Activated CD4-positive, alpha-beta memory T cell treated with anti-CD3 and anti-CD28 coated beads for 36 hours (primary cell): ENCODE measurements at places on chromosomes 4 and X.

GRCh38 chr4:184860018-184860779 is 34.4 kb upstream of the ACSL1 start:
- no peak for DNase-seq

- DNase-seq = no peak
These were observed 32.2 kb downstream of the IL21 start for GRCh38 chr4:122588453-122589238.

- DNase-seq = no peak
These were observed 472.1 kb downstream of the NLGN4X start for GRCh38 chrX:5756616-5757015.

- DNase-seq = peak; percentile 37
These were observed 25.1 kb upstream of the PRDM8 start for GRCh38 chr4:80172203-80172602.

DNA sequence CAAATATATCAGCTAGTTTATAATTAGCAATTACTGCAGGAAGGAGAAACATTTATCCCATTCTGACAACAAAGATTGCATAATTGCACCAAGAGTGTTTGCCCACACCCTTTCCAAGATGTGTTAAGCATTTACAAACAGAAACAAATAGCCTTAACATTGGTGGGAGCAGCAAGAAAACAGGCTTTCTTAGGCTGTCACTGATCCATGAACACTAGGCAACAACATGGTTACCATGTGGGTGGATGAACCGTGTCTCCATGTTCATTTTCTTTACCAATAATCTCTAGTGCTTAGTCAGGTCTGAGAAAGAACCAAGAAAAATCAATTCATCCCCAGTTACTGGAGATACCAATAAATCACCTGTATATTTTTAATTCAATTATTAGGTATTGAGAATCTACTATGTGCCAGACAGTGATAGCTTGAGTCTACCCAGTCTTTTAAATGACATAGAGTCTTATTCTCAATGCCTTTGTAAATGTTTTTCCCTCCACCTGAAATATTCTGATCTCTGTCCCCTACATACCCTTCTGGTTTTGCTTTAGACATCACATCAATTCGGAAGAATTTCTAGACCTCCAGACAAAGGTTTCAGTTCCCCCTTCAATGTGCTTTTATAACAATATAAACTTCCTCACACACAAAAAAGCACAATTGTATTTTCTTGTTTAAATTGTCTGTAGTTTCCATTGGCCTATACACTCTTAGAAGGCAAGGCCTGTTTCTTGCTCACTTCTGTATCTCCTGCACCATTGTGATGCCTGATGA is 286.6 kb downstream of the PPP1R2C start:
- no peak for DNase-seq

- DNase-seq = peak; percentile 9
These were observed at the start of gene TCEAL9 for GRCh38 chrX:103356130-103356798. Gene TCEAL9, plus strand, starts transcription at chrX:103356506. Its CDS starts 1,179 bp downstream, at chrX:103357685.

DNA sequence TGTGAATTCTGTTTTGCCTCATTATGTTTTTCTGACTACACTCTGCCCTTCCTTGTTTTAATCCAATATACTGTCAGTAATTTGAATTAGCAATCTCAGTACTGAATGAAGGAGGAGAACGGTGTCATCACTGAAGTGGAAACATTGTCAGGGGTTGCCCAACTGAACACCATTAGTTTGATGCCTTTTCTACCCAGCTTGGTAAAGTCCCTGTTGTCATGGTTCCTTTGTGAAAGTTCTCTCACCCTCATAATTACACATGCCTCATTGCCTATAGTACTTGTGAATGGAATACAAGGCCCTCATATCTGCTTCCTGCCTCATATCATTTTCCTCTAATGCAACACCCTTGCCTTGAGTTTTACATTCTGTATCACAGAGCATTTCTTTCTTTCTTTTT is 76.9 kb downstream of the RRAGB start:
- DNase-seq = peak; percentile 11

DNA sequence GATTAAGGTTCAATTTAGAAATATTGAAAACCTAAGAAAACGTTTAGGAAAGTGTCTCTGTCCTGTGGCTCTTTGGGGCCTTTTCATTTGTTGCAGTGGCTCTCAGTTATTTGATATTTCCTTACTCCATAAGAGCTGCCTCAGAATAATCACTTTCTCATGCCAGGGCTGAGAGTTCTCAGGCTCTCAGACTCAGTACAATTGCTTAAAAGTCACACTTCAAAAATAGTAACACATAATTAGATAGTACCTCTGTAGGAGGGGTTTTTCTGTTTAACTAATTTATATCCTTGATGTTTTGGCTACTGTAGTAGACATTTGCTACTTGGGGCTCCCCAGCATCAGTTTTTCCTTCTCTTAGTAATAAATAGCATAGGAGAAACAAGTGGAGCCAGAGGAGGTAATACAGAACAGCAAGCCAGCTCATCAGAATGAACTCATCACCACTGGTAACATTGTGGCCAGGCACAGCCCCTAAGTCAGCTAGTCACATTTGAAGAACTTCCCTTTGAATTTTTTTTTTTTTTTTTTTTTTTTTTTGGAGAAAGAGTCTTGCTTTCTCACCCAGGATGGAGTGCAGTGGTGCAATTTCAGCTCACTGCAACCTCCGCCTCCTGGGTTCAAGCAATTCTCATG is 8.0 kb upstream of the HNRNPD start:
- DNase-seq = no peak

GRCh38 chr4:675036-675882 is 917 bp downstream of the MYL5 start:
- DNase-seq = no peak

DNA sequence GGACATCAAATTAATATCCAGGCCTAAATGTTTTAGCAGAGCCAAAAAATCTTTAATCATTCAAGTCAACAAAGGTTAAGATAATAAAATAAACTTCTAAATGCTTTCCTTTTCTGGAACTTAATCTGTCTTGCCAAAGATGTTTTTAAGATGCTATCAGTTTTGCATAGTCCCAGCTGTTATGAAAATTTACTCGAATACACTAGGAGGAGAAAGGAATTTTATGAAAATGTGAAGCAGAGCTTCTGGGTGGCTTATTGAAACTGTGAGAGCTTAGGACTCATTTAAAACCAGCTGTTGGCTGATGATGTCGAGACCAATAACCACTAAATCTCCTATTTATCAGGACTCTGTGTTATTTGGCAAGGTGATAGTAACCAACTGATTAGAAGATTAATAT is 202.2 kb upstream of the ETNPPL start:
- DNase-seq = no peak

GRCh38 chrX:154516656-154517100 is 646 bp upstream of the FAM3A start:
- no peak for DNase-seq

DNA sequence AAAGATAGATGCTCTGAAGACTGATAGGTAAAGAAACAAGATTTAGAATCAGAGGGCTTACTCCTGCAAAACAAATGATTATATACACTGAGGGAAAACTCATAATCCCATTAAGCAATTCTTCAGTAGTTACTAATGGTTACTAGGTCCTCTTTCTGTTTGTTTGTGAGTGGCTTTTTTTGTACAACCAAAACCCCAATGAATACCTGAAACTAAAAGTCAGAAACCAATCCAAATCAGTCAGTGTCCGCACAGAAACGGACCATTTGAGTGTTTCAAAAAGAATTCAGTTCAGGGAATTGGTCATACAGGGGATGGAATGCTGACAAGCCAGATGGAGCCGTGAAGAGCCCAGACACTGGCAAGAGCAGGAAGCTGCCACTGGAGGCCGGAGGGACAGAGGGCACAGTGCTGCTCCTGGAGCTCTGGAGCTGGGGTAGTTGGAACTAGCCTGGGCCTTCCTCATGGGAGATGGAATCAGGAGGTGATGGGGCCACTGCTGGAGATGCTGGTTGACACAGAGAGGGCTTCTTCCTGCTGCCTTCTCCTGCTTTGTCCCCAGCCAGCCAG is 31.9 kb downstream of the SETD7 start:
- no peak for DNase-seq

GRCh38 chr4:147831551-147832171 is 99.8 kb downstream of the ARHGAP10 start:
- no peak for DNase-seq

DNA sequence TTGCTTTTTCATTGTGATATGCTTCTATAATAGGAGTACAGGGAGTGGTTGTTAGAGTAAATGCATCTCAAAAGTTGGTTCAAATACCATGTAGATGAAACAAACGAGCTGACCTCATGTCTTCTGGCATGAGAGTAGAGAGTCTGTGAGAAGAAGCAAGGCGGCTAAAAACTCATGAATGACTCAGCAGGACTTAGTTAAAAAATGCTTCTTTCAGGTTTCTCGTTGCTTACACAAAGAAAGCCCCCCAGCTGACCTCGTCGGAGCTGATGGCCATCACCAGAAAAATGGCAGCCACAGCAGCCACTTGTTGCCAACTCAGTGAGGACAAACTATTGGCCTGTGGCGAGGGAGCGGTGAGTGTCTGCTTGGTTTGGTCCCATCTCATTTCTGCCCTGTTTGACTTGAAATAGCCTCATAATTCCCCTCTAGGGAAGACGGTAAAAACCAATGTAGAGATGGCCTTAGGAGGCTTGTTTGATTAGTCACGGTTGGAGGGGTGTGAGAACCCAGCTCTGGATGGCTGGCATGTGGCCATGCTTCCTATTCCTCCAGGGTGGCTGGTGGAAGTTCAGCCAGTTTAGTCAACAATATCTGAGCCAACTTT is 14.5 kb downstream of the AFP start:
- no peak for DNase-seq

- no peak for DNase-seq
These were observed 106.7 kb downstream of the PDLIM5 start for GRCh38 chr4:94558392-94558904.

DNA sequence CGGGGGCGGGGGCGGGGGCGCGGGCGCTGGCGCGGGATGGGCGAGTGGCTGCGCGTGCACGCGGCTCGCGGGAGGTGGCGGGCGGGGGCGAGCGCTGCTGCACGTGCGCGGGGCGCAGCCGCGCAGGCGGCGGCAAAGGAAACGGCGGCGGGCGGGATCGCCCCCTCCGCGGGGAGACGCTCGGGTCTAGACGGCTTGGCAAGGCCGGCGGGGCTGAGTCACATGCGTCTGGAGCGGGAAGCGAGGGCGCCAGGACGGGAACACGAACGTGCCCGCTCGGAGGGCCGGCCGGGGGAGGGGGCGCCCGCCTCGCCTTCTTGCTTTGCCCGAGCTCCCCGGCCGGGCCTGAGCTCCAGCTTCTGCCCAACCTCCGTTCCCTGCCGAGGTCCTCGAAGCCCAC is 4.3 kb upstream of the HAUS7 start:
- DNase-seq = peak; percentile 58

- DNase-seq = no peak
These were observed 115.7 kb upstream of the MAGEB16 start for GRCh38 chrX:35682476-35682875.

GRCh38 chrX:150577174-150577573 is 8.8 kb downstream of the MTM1 start:
- no peak for DNase-seq

GRCh38 chr4:57110640-57111511 is 691 bp upstream of the IGFBP7 start:
- peak; percentile 10 for DNase-seq

- DNase-seq = no peak
These were observed 1.5 kb upstream of the EDNRA start for GRCh38 chr4:147479376-147479775.

- no peak for DNase-seq
These were observed 31.1 kb downstream of the ART3 start for GRCh38 chr4:76105652-76106051.

GRCh38 chr4:40143926-40144508 is 52.8 kb upstream of the RHOH start:
- peak; percentile 18 for DNase-seq

- no peak for DNase-seq
These were observed 135.4 kb upstream of the DUSP21 start for GRCh38 chrX:44708470-44708869.

DNA sequence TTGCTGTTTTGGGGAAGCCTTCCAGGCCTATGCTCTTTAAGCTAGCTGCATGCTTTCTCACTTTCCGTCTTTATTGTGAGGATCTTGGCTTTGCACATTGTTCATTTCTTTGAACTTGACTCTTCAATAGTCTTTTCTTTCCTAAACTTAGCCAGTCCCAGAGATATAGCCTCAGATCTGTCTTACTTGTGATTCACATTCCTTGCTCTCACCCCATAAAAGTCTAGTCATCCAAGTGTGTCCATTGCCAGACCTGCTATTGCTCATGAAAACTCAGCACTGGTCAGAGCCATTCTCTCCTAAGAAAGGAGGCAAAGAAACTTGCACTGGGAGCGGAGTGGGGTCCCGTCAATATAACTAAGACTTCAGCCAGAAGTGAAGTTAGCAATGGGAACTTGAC is 275.0 kb upstream of the CTSO start:
- DNase-seq = no peak

- DNase-seq = no peak
These were observed 97.4 kb upstream of the PGRMC2 start for GRCh38 chr4:128384765-128385598.

- no peak for DNase-seq
These were observed 41.8 kb upstream of the CEP135 start for GRCh38 chr4:55906989-55907388.

GRCh38 chr4:55517526-55518229 is 29.0 kb downstream of the CLOCK start:
- DNase-seq = no peak

DNA sequence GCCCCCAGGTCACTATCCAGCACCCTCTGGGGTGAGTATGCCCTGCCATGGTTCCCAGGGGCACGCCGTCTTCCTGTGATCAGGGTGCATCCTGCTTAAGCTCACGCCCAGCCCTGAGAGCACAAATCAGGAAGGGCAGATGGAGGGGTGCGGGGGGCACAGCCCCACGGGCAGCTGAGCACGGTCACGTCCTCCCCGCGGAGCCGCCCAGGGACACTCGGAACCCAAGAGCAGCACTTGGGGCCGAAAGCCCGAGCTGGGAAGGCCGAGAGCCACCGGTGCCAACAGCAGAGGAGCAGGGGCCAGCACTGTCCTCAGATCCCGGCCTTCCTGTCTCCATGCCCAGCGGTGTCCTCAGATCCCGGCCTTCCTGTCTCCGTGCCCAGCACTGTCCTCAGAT is 21.5 kb downstream of the NELFA start:
- DNase-seq = no peak

DNA sequence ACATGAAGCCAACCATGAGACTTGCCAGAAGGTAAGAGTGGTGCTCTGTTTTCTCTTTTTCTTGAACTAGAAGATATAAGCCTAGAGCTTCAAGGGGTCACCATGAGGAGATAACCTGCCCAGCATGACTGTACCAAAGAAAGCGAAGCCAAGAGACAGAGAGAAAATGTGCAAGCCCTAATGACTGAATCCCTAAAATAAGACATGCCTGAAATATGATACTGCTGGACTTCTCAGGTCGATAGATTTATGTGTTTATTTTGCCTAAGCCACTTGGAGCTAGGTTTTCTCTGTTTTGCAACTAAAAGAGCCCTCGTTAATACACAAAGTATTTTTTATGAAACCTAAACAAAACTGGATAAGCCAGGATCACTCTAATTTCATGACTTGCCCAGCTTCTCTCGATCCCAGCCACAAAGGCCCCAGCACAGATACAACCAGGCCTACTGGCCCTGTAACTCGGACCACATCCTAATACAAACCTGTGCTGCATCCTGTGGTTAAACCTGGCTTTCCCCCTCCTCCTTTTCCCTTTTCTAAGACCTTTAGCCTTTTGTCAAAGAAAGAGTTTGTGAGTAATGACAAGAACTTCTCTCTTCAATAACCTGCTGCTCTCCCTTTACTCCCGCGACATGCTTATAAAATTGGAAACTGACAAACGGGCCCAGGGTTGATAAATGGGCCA is 185.8 kb downstream of the APBB2 start:
- no peak for DNase-seq
